ENCODE measurements at places on chromosomes 13 and 19.

DNA sequence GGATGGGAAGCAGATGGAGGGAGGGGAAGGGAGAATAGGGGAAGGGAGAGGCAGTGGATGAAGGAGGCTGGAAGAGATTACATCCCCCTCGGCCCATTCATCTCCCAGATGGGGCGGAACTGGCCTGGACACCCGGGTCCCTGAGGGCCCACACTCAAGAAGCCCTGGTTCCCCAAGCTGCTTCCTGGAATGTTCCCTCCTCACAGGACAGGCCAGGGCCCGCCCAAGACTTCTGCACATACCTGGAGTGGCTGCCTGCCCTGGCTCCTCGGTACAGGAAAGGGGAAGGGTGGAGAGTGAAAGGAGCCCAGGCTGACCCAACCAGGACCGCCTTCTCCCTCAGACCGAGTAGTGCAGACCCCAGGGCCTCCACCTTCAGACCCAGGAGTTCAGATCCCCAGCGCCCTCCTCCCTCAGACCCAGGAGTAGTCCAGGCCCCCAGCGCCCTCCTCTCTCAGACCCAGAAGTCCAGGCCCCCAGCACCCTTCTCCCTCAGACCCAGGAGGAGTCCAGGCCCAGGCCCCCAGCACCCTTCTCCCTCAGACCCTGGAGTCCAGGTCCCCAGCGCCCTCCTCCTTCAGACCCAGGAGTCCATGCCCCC is 489 bp downstream of the NTF4 start:
- DNase-seq, result no peak

DNA sequence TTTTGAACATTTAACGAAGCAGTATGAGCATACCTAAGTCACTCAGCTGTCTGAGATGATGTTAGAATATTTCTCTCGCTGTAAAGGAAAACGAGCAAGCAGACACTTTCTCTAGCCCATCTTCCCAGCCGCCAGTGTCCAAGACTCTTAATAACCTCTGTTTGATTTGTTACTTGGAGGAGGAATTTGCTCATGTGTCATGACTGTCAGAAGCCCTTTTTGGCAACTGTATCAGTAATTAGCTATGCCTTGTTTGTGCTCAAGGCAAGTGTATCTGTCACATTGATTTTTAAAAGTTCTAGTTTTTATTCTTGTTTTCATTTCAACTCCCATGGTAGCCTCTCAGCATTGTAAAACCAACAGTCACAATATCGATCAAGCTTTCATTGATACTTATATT is 828.4 kb upstream of the SLC10A2 start:
- no peak for DNase-seq

- peak; percentile 76 for DNase-seq
Observed at GRCh38 chr19:19643158-19644053, at the start of gene GMIP. TSS of gene GMIP (minus strand) at chr19:19643657. CDS start at chr19:19643529, 128 bp downstream.

DNA sequence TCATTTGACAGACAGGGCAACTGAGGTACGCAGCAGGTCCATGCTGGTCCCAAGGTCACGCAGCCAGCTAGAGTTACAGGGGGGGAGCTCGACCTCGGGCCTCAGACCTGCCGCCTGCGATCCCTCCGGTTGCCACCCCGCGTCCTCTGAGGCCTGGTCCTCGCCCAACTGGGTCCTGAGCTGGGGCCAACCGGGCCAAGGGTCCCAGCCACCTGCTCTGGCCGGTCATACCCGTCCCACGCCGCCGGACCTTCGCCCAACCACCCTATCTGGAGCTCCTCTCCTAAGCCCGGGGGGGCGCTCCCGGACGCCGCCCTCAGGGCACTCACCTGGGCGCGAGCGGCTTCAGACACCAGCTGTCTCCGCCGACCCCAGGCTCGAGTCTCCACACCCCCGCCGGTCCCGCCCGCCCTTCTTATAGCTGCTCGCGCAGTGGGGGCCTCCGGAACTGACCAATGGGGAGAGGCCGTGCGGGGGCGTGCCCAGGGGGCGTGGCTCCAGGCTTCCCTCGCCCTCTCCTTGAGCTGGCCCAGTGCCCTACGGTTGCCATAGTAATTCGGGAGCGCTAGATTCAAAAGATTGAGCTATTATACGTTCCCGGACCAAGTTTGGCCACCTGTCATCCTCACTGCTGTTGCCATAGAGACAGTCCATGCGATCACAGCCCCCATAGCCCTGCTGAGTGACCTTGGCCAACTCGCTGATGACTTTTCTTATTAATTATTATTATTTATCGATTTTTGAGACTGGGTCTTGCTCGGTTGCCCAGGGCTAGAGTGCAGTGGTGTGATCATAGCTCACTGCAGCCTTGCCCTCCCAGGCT is at the start of gene PLIN5:
PLIN5 (minus strand) TSS at position 389 of the 823 bp plus-strand sequence. CDS start 1,150 bp downstream, outside the sequence.
- peak; percentile 19 for DNase-seq

- no peak for DNase-seq
Observed at GRCh38 chr19:7482584-7483439, 6.0 kb downstream of the PEX11G start.

GRCh38 chr13:99797691-99798090 is 173.9 kb downstream of the ZIC5 start:
- DNase-seq, result no peak

DNA sequence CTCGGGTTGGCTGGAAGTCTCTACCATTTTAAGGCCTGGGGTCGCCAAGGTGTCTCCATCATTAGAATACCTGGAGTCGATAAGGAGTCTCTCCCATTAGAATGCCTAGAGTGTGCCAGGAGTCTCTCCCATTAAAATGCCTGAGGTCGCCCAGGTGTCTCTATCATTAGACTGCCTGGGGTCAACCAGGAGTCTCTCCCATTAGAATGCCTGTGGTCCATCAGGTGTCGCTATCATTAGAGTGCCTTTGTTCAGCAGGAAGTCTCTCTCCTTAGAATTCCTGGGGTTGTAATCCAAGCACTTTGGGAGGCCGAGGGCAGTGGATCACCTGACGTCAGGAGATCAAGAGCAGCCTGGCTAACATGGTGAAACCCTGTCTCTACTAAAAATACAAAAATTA is 1533.0 kb downstream of the UQCRFS1 start:
- DNase-seq, result no peak

GRCh38 chr13:69124996-69125395 is 982.6 kb upstream of the ATXN8OS start:
- DNase-seq, result no peak

DNA sequence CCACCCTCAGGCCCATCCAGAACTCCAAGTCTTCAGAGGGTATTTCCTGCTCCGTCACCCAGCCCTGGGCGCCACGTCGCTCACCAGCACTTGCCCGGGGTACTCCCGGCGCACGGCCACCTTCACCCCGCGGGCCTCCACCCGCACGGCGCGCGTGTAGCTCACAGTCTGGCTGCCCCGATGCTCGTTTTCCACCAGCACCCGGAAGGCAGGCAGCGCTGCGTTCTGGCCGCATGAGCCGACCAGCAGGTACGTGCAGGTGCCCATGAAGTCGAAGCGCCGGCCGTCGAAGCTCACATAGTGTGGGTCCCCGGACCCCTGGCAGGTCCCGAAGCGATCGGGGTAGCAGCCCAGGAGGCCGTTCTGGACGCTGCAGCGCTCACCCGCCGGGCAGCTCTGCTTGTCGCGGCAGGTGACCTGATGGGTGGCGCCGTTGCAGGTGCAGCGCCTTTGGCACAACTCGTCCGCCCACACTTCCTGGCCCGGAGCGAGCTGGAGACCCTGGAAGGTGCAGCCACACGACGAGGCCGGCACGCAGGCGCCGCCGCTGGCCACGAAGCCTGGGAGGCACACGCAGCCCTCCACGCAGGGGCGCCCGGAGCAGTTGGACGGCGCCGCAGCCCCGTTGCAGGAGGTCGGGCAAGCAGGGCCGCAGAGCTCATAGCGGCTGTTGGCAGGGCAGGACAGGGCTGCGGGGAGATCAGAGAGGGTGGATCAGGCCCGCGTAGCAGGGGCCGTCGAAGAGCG is 19.2 kb downstream of the FCGBP start:
- no peak for DNase-seq

DNA sequence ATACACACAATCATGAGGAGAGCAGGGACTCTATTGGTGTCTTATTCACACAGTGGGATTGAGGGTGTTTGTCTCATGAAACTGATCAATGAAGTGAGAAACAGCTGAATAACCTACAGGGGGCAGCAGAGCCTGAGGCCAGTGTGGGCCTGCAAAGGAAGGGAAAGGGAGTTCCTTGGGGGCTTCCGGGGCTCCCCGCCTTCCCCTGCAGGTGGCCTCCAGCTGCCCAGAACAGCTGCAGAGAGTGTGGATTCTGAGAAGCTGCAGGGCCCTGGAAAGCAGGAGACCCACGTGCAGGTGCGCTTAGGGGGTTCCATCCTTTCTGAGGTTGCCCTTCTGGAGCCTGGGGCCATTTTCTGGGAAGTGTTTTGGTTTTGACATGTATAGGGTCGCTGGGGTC is 20.1 kb downstream of the ZNF763 start:
- DNase-seq, result no peak

GRCh38 chr19:17757125-17757524 is 5.8 kb downstream of the FCHO1 start:
- DNase-seq, result no peak

GRCh38 chr13:51834581-51835171 is 10.3 kb downstream of the TMEM272 start:
- no peak for DNase-seq

- DNase-seq, result no peak
Observed at GRCh38 chr19:38669552-38669951, 22.1 kb downstream of the ACTN4 start.

DNA sequence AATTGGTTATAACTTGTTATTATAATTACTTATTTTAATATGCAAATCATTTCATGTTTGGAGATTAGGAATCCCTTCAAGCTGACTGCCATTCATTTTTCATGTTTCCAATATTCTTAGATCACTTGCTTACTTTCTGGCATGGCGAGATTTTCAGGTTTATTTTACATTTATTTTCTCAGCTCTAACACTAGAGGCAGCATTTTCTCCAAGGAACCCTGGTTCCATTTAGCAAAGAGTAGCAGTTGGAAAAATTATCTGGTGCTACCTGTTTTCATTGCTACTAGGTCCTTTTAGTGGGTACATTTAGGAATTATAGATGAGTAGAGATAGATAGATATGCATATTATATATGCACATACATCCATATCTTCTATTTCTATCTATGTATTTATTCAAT is 90.9 kb upstream of the TRPC4 start:
- DNase-seq, result no peak

DNA sequence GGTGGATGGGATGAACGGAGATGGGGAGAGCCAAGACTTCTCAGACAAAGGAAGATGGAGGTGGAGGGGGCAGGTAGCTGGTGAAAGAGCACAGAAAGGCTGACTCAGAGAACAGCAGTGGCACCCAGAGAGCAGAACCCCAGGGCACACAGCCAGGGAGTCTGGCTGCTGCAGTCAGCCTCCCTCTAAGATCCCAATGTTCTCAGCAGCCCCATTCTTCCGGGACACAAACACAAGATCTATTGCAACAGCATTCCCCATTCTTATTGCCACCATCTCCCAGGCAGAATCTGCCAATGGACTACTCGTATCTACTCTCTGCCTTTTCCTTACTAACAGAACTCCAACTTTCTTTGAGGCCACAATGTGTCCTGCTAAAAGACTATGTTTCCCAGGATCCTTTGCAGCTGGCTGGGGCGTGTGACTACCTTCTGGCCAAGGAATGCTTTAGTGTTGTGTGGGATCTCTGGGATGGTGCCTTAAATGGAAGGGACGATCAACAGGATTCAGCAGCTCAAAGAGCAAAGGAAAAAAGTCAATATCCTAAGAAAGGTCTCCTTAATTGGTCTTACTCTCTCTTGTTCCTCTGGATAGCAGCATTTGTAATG is 7.5 kb downstream of the THAP8 start:
- DNase-seq, result no peak

GRCh38 chr13:93635616-93636032 is 409.0 kb downstream of the GPC6 start:
- DNase-seq, result no peak

GRCh38 chr19:8454218-8454617 is 9.4 kb downstream of the HNRNPM start:
- no peak for DNase-seq

DNA sequence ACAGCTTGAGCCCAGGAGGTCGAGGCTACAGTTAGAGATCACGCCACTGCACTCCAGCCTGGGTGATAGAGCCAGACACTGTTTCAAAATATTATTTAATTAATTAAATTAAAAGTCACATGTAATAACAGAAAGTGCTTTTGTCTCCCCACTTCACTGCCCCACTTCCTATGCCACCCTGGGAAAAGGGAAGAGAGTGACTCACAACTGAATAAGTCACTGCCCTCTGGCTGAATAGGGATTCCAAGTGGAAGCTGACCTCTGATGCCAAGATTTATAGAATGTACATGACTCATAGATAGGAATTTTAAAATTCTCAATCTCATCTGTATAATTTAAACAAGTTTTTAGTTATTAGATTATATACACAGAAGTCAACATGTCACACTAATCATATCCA is 22.2 kb upstream of the ERVV-1 start:
- no peak for DNase-seq

DNA sequence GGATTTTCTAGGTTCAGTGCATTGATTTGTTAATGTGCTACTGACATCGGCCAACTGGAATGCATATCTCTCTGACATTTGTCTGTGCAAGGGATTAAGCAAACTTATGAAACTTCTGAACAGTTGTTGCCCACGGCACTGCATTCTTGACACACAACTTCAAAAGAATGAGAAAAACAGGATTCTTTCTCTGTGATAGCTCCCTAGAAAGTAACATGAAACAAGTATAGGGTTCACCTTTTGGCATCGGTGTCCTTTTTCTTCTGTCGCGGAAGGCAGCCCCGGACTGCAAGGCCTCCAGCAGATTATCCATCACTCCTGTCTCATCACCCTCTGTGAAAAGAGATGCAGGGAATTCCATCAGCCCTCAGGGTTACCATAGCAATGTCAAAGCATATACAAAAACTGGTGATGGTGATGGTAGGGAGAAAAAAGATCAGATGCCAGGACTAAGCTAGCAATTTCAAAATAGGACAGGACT is 389.2 kb downstream of the DIAPH3 start:
- no peak for DNase-seq

DNA sequence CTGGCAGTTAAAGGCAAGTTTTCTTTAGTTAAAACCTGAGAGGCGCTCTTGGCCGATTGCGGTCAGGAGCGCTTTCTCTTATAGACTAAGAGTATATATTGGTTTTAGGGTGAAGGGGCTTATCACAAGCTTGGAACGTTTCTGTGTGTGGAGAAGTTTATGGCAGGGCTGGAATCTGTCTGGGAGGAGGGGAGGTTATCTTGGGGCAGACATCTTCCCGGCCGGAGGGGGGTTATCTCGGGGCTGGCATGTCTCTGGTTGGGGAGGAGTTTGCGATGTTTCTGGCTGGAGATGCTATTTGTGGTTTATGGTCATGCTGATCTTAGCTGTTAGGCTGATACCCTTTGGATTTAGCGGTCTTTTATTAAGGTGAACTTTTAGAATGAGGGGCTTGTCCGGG is 18.3 kb downstream of the KDM4B start:
- DNase-seq, result no peak

GRCh38 chr19:16889366-16889882 is 625 bp downstream of the F2RL3 start:
- DNase-seq, result no peak

GRCh38 chr13:100542826-100543156 is 45.8 kb downstream of the GGACT start:
- no peak for DNase-seq

DNA sequence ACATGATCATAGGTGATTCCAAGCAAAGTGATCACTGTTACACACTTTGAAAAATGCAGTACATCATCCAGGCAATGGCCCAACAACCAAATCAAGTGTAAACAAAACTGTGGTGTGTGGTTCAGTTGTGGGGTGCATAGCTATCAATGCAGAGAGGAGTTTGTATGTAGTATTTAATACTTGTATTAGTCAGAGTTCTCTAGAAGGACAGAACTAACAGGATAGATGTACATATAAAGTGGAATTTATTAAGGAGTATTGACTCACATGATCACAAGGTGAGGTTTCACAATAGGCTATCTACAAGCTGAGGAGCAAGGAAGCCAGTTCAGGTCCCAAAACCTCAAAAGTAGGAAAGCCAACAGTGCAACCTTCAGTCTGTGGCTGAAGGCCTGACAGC is 249.3 kb upstream of the HTR2A start:
- DNase-seq, result no peak
